ENCODE measurements at places on chromosomes 4 and X.

DNA sequence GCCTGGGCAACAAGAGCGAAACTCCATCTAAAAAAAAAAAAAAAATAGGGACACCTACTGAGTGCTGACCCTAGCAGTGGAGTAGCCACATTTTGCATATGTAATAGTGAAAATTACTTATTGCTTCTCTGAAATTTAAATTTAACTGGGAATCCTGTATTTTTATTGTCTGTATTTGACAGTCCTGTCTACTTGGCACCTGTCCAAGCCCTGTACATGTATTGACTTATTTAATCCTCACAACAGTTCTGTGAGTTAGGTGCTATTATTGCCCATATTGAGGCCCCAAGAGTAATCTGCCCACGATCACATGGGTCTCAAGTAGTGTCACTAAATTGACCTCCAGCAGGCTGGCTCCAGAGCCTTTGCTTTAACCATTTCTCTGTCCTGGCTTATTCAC, 81.6 kb downstream of the WDR19 start:
- DNase-seq, result no peak

DNA sequence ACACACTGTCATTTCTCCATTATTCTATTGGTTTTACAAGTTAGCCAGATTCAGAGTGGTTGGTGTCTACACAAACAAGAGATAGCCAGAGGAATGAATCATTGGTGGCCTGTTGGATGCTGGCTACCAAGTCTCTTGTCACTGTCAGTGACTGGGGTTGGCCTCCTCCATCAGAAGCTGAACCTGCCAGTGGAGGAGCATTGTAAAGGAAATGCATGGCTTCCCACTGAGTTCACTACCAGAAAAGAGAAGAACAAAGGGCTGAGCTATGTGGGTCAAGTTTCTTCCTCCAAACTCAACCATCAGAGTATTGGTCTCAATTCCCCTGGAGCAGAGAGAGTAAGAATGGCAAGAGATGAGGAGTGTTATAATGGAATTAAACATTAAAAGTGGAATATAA, 26.5 kb upstream of the ANKRD50 start:
- DNase-seq, result no peak

DNA sequence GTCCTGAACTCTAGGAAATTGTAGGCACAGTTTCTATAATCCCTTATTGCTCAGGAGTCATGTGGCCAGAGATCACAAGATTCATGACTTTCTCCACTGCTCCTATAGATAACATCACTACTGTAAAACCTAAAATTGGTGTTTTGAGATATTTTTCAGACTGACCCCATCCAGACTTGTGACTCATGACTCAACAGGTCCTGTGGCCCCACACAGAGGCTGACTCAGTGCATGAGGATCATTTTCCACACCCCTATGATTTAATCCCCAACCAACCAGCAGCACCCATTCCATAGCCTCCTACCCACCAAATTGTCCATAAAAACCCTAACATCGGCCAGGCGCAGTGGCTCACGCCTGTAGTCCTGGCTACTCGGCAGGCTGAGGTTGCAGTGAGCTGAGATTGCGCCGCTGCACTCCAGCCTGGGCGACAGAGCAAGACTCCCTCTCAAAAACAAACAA, 13.2 kb upstream of the XIAP start:
- DNase-seq, result no peak

DNA sequence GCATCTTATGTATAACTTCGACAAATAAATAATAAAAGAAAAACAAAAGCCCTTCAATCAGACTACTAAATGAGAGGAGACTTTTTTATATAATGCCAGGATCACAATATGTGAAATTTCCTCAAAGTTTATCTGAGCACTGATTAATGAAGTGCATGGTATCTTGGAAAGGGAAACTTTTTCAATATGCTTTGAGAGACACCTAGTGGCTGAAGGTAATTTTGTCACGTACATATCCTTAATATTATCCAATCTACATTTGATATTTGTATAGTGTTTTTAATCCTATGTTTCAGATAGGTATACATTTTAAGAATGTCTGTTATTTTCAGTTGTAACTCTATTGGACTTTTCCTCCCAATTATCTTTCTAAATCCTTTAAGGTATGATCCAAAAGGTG, 146.8 kb downstream of the KLHL4 start:
- DNase-seq, result no peak

GRCh38 chrX:102978594-102978993, 41.5 kb downstream of the RAB40AL start:
- no peak for DNase-seq

- DNase-seq, result no peak
These were observed 234.3 kb downstream of the PALLD start for GRCh38 chr4:168731006-168731636.

GRCh38 chr4:7006411-7006810, 36.8 kb upstream of the TADA2B start:
- no peak for DNase-seq

DNA sequence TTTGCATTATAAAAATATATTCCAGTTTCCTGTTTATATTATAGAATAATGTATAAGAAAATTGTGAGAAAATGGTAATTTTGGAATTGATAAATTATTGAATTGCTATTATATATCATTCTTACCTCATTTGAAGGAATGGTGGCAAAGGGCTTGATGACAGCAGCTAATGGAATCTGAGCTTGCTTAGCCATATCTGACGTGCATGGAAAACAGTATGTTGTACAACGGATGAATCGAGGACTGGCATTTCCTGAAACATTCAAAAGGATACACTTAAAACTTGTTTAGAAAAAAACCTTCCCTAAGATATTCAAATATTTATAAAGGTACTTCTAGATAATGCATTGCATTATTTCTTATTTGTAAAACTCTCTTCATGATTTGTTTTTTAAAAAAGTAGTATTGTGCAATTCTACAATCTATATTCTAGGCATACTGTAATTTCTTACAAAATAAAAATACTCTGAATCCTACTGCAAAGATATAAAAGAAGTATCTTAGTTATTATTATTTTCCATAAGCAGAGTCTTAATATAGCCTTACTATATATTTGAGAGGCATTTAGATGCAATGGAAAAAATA, 38.3 kb downstream of the SEC24D start:
- no peak for DNase-seq

GRCh38 chr4:7876201-7876875, 63.3 kb downstream of the AFAP1 start:
- no peak for DNase-seq

GRCh38 chr4:186227744-186228513, 622 bp downstream of the KLKB1 start:
- no peak for DNase-seq

- no peak for DNase-seq
These were observed 580.0 kb downstream of the GALNTL6 start for GRCh38 chr4:172393220-172393619.

All from NCI-H2171 (cell line).